ENCODE measurements at places on chromosomes 4 and X. TPM values are rescaled to one million over a fixed set of nuclear protein-coding genes. Genes with fewer than 3 reads are reported as not detected.

- H3K36me3 ChIP-seq = no peaks in the 10 kb centered on the region
- no peak overlapping the region for H3K27ac ChIP-seq
- H3K4me1 ChIP-seq = no peaks in the 10 kb centered on the region
- no peaks in the 10 kb centered on the region for H3K27me3 ChIP-seq
- DNase-seq = no peak
Measured at GRCh38 chrX:17328837-17329236, 46.2 kb upstream of the NHS start.

GRCh38 chr4:128335541-128335940 is 47.9 kb upstream of the PGRMC2 start:
- H3K36me3 ChIP-seq = no peaks in the 10 kb centered on the region
- H3K27ac ChIP-seq = no peak overlapping the region
- no peaks in the 10 kb centered on the region for H3K27me3 ChIP-seq

- no peak overlapping the region for H3K4me3 ChIP-seq
- H3K27ac ChIP-seq = peak overlapping the region; percentile 33
- H3K4me1 ChIP-seq = no peaks in the 10 kb centered on the region
- no peak for DNase-seq
- no peaks in the 10 kb centered on the region for H3K36me3 ChIP-seq
- no peaks in the 10 kb centered on the region for H3K27me3 ChIP-seq
Measured at GRCh38 chr4:99205153-99205979, 13.7 kb downstream of the ADH6 start.

SMPX gene
- not detected for total RNA-seq

DDIT4L gene
- 0.38 TPM for total RNA-seq

Data from esophagus squamous epithelium (tissue), 5 donors.